ENCODE measurements at places on chromosomes 7 and 10.
A peak's percentile ranks its signal among the peaks of the same experiment; 100 is the strongest.

GRCh38 chr7:30378275-30378674 lies 93.9 kb downstream of the ZNRF2 start:
- DNase-seq = no peak

GRCh38 chr10:3464760-3465405 lies 292.3 kb upstream of the PITRM1 start:
- no peak for DNase-seq

DNA sequence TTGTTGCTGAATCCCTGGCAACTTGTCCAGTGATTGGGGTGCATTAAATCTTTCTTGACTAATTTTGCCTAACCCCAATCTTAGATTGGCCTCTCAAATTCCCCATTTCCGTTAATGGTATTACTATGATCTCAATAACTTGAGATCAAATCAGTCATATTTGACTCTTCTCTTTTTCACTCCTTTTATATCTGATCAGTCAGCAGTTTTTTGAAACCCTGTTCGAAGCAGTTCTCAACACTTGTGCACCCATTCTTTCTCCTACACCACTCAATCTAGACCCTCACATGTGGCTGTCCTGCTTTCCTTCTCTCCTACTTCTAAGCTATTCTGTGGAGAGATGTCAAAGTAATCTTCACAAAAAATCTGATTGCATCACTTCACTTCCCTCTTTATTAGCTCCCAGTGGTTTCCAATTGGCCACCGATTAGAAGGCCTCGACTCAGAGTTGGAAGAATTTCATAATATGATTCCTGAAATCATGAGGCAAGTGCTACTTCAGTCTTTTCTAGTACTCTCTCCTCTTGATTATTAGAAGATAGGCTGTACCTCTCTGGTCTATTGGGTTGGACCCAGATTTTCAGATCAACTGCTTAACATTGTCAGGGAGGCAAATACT lies 128.9 kb downstream of the ZNF365 start:
- DNase-seq = peak; percentile 8

DNA sequence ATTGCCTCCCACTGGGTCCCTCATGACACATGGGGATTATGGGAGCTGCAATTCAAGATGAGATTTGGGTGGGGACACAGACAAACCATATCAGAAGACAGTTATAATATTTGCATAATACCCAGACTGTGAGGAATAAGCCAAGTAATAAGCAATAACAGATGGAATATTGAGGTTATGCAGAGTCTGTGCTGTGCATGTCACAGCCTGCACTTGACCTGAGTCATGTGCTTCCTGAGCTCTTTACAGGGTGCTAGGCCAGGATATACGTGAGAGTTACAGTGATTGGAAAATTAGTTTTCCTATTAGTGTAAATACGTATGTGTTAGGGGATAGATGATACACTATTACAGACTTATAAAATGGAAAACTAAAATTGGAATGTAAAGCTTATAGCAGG lies 288.7 kb downstream of the SDK1 start:
- no peak for DNase-seq

GRCh38 chr7:111364413-111364812 lies 197.9 kb downstream of the IMMP2L start:
- DNase-seq = no peak

DNA sequence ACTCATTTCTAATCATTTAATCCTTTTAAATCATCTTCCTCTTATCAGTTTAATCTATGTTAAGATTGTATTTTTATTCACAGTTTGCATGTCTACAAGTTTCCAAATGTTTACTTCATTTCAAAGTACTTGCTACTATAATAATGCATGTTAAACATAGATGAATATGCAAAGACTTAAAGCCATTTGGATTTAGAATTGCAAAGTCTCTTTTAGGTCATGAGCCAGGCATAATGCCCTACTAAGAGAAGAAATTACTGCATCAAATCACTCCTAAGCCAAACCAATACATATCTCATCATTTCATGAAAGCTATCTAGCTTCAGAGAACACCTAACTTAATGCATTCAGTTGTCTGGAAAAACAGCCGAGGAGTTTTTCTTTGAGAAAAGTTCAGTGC lies 266.1 kb downstream of the PRKG1 start:
- no peak for DNase-seq

DNA sequence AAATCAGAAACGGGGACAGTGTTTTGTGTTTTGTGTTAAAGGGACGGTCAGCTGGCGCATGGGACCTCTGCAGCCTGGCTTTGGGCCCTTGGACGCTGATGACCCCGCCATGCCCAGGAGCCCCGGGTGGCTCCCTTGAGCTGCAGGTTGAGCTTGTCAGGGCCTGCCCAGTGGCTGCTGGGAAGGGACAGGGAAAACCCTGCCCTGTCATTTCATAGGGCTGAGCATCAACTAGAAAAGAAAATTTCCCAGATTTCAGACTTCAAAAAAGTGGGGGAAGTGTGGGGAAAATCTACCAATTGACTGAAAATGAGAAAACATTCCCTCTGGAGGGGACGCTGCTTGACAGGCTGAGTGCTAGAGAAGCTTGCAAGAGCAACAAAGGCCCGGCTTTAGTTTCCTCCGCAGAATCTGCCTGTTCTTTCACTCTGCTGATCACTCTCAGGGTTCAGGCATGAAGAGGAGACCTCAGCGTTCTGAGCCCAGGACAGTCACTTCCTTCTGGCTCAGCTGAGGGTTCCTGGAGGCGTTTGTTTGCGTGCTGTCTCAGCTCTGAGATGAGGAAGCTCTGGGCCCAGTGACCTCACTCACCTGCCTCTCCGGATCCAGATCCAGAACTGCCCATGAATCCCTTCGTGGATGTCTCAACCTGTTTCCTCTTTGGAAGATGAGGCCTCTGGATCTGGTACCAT lies 18.6 kb upstream of the DNAJB6 start:
- peak; percentile 83 for DNase-seq

DNA sequence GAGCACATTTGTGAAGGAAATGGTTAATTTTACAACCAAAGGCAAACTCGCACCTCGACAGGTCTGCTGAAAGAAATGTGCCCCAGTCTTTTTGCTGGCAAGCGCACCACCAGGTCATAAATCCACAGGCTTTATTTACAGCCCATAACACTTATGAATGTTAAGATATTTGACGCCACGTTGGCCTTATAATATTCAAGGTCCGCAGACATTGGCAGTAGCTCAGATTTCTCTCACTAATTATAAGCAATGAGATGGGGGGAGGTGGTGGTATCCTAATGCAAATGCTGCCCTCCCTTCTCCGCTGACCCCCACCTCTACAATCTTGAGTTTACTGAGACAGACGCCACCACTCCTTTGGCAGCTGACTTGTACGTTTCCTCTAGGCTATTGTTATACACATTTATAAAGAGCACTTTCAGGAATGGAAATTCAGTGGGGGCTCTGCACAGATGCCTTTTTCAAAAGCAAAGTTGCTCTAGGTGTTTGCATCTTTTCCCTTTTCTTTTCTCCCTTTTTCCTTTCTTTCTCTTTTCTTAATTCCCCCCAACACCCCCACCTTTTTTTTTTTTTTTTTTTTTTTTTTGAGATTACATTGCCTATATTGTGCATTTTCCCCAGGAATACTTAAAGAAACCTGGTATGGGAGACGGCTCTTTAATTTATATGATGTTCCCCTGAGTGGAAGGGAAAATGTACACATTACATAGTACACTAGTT lies 6.7 kb downstream of the TCF7L2 start:
- DNase-seq = no peak

GRCh38 chr7:24325708-24326107 lies 41.7 kb downstream of the NPY start:
- no peak for DNase-seq

DNA sequence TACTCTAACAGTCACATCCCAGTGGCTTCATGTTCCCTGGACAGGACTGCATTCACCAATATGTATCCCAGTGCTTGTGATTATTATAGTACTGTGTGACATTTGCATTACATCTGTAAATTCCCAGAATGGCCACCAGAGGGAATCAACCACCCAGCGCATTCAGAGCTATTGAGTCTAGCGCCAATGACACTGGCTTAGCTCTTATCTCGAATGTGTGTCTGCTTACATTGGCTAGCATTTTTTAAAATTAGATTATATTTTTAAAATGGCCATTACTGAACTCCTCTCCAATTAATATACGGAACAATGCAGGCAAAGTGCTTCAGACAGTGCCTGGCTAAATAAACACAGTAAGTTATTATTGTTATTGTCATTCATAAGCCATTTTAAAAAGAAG lies 36.3 kb downstream of the TRIL start:
- DNase-seq = peak; percentile 63
